ENCODE measurements at places on chromosomes 7 and 10. TPM values are rescaled to one million over a fixed set of nuclear protein-coding genes. Genes with fewer than 3 reads are reported as not detected.

GRCh38 chr7:153322991-153323390 is 563.4 kb downstream of the ACTR3B start:
- DNase-seq = no peak

- no peak for DNase-seq
Observed at GRCh38 chr10:17024461-17024860, 105.2 kb downstream of the CUBN start.

AMZ1 gene
- total RNA-seq = 14.2 TPM

ARMS2 gene
- total RNA-seq = not detected

GRCh38 chr10:11863353-11864109 is 40.4 kb downstream of the PROSER2 start:
- no peak for DNase-seq

- DNase-seq = peak; percentile 63
Observed at GRCh38 chr7:77409739-77410547, 6.2 kb downstream of the GSAP start.

ITGA8 gene
- total RNA-seq = 1.3 TPM

DNA sequence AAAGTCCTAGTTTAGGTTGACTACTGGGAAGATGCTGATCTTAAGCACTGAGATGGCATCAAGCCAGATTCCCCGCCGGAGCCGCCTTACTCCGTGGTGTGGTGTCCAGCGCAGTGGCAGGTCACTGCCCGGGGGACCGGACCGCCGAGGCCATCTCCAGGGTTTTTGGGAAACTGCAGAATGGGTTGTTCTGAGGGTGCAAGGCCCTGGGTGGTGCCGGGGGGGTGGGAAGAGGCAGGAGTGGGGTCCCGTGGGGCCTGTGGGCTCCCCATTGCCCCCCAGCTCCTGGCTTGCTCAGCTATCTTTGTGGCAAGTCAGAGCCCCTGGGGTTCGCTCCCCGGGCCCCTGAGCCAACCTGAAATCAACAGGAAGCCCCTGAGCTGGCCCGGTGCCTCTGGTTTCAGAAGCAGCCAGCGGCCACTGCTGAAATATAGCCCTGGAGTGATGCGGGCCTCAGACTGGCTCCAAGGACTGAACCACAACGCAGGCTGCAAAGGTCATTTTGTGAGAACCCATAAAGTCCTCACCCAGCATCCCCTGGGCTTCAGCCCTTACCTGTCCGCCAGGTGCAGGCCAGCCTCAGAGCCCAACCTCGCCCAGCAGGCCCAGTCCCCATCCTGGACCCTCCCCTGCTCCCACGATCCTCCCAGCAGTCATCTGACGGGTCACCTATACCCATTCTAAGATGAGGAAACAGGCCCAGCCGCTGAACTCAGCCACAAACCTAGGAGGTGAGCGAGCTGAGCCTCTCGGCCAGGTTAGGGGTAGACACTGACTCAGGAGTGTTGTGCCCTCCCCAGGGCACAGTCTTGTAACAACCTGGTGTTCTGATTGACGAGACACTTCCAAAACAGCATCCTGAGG is 102.7 kb downstream of the PDGFA start:
- no peak for DNase-seq

DNA sequence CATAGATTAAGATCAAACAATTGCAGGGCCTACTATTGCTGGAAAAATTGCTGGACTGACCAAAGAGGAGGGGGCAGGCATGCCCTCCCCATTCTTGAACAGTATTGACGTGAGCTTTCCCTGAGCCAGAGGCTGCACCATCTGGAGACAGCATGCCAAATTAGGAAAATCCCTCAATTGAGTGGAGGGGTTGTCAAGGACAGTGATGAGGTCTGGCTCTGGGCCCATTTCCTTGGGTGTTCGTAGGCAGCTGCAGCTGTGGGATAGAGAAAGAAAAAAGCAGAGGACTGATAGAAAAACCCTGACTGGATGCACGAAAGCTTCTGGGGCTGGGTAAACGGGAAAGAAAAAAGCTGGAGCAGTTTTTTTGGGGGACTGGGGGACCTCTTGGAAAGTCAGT is 22.8 kb upstream of the ORC5 start:
- no peak for DNase-seq

DNA sequence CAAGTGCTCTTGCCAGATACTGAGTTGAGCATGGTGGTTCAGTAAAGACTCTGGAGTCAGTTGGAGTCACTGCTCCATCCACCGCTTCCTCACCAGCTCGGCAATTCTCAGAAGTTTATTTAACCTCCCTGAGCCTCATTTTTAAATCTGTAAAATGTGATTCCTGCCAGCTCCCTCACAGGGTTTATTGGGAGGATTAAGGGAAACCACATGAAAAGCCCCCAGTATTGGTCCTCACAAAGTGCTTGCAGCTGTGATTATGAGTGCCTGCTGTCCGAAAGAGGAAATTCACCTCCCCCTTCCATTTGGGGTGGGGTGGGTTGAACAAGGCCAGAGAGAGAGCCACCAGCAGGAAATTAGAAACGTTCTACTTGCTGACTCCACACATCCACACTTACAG is 99.0 kb downstream of the AOAH start:
- peak; percentile 16 for DNase-seq

DNA sequence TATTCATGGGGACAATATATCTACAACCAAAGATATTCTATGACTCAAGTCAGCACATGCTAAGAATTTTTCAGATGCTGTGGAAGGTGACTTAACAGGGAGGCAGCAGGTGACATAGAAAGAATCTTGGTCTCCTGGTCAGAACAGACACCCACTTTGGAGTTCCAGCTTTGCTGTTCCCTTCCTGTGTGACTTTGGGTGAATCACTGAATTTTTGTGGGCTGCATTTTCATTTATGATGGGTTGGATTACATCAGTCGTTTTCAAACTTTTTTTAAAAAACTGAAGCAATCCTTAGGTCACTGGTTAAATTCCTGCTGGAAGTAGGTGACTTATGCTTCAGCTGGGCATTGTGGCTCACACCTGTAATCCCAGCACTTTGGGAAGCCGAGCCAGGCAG is 24.9 kb downstream of the RGR start:
- DNase-seq = peak; percentile 60

RNF32 gene
- 0.43 TPM for total RNA-seq

DNA sequence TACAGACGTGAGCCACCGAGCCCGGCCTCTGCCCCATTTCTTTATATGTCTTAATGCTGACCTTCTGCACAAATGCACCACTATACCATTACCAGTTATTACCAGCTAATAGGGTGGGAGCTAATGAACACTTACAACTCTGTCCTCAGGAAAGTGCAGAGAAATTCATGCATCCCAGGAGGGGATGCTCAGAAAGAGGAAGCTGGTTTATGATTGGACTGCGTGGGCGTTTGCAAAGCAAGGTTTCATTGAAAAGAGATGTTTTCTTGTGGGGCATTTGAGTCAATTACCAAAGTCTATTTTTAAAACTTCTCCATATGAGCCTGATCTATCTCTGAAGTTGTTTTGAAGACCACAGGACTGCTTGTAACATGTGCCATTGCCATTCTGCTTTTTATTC is 417.7 kb upstream of the CELF2 start:
- no peak for DNase-seq

DNA sequence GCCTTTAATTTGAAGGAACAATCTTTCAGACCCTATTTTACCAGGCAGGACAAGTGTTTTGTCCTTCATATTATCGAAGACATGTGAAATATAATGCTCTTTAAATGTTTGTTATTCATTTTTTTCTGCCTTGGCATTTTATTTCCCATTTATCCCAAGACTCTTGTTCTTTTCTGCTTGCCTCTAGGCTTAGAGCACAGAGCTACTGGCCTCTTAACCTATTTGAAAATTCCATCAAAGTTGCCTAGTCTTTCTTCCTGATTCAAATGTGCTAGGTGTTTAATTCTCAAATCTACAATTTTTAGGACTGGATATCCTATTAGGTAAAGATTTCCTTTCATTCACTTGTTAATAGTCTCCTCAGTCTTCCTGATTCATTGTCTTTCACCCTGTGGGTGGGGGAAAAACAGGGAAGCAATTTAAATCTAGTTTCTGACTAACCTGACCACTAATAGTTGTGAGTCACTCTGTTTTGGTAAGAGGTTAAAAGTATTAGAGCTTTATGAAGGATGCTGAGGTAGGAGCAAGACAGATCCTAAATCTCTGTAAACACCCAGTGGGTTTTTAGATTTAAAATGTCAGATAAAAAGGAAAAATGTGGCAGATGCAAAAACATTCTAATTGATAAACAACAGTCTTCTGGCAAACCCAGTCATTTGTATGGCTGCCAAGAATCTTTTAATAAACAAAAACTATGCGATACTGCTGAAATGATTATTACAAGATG is 1.5 kb downstream of the LIPK start:
- peak; percentile 88 for DNase-seq

KCND2 gene
- total RNA-seq = 16.1 TPM

DNA sequence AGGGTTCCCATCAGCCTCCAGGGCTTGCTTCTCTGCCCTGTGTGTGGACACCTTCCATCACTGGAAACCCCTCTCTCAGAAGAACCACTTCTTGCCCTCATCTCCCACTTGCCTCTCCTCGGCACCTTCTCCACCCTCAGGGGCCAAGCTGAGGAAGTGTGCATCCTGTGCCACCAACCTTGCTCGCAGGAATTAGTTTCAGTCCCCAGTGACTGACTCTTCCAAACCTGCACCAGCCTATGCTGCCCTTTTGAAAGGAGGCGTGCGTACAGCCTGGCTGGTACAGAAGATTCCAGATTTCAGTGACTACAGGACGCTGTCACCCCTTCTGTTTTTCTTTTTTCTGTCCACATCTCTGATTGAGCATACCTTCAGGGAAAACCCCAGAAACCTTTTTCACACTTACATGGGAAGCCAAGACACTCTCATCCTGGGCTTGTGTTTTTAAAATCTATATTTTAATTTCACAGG is 67.1 kb downstream of the IKZF1 start:
- no peak for DNase-seq

ABCB1 gene
- total RNA-seq = 0.97 TPM

DNA sequence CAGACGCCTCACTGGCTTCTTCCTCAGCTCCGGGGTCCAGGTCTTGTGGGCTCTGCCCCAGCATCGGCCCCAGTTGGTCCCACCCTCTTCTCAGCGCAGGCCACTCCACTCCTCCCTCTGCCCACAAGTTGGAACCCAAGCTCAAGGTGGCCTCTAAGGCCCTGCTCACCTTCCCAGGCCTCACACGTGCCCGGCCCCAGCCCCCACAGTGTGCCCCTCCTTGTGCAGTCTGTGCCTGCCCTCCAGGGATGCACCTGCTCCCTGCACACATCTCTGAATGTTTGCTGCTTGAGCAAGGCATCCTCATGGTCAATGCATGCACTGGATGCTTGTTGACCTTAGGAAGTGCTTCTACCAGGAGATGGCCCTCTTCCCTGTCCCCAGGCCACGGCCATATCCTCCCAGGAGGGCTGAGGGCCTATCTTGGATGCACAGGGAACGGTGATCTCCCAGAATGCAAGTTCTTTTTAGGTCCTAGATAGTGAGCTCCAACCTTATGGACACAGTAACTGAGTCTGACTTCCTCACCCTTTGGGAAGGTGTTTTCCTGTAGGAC is 7.7 kb upstream of the AEBP1 start:
- no peak for DNase-seq

DNA sequence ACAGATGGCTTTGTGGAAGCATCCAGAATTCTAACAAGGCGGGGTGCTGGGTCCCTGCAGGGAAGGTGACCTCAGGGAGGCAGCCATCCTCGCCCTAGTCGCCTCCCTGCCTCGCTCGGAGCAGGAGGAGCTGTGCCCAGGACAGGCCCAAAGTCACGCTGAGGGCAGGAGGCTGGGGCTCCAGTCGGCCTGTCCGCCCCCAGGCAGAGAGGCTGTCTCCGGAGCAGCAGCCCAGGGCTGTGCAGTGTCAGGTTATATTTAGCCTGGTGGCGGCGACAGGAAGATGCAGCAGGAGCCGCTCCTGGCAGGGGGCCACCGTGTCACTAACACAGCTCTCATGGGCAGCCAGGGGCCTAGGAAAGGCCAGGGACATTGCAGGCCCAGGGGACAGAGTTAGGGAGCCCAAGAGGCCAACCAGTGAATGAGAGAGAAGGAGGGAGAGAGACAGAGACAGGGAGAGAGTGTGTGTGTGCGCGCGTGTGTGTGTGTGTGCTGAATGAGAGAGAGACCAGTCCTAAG is 13.5 kb downstream of the KCNH2 start:
- DNase-seq = no peak
